ENCODE measurements at places on chromosomes 16 and 17. TPM values are rescaled to one million over a fixed set of nuclear protein-coding genes. Genes with fewer than 3 reads are reported as not detected.

Gene SEPTIN12
- not detected for total RNA-seq

Gene CUEDC1
- total RNA-seq: 12.1 TPM

Gene CCL5
- total RNA-seq: not detected

Gene TRPV3
- 1.4 TPM for total RNA-seq

Gene RAB11FIP4
- 0.74 TPM for total RNA-seq

Gene CEMP1
- total RNA-seq: not detected

Gene IRF8
- total RNA-seq: 0.09 TPM

Gene GDPD3
- total RNA-seq: 1.6 TPM

Gene KRT27
- total RNA-seq: not detected

All from smooth muscle cell of bladder (primary cell).